NCI-H2107 (cell line): ENCODE measurements at places on chromosomes 16 and 17.

DNA sequence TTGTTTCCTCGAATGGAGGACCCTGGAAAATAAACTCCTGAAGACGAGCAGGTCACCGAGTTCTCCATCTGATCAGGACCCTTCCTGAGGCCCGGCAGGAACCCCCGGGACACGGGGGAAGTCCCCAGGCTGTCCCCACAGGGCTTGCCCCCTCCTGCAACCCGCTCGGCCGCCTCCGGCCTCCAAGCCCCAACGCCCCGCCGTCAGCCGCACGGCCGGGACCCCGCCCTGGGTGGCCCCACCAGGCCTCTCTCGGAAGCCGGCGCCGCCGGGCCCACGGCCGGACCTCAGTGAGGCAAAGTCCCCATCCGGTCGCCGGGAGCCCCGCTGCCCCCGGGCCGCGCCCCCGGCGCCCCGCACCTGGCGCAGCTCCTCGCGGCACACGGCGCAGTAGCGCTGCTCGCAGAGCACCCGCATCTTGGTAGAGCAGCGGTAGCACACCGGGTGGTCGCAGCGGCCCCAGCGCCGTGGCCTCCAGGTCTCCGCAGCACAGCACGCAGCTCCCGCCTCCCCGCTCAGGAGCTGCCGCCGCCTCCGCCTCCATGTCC lies 383 bp downstream of the ZNF598 start:
- DNase-seq: no peak

DNA sequence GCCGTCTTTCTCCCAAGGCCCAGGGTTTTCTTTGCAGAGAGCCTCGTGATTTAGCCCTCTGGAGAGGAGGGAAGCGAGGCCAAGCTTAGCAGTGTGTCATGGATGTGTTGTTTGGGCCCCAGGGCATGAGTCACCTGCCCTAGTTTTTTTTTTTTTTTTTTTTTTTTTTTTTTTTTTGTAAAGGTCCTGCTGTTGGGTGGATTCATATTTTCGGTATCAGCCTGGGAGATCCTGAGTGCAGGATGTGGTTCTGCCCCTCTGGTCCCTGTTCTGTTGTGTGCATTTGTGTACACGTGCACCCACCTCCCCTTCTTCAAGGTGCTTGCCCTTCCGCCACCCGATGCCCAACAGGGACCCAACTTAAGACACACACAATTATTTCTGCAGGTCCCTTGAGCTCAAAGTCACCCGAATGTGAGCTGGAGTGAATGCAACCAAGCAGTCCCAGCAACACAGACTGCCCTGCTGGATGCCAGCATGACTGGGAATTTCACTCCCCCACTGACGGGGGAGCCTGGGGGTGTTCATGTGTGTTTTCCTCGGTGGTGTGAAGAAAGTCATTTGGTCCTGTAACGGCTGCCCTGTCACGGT lies 265.8 kb upstream of the TNRC6C start:
- DNase-seq: no peak

DNA sequence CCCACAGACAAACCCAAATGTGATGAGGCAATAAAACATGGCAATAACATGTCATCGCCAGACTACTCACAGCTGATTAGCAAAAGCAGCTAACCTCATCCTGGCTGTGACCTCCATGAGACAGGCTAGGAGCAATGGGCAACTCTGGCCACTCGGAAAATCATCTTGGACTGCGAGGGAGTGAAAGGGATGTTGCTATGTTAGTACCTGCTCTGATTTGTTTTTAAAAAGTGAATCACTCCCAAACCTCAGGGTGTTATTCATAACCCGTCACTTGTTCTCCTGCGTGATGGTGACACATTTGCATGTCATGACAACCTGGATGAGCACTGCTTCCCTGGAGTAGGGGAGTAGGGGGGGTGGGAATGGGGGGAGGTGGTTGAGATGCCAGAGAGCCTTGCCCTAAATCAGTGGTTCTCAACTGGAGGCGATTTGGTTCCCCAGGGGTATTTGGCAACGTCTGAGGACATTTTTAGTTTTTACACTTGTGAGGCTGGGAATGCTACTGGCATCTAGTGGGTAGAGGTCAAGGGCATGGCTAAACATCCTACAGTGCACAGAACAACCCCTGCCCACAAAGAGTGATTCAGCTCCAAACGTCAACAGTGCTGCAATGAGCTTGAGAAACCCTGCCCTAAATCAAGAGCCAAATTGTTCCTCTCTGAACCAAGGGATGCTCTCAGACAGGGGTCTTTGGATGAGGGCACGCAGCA lies 241.7 kb downstream of the SOX9 start:
- DNase-seq: no peak

DNA sequence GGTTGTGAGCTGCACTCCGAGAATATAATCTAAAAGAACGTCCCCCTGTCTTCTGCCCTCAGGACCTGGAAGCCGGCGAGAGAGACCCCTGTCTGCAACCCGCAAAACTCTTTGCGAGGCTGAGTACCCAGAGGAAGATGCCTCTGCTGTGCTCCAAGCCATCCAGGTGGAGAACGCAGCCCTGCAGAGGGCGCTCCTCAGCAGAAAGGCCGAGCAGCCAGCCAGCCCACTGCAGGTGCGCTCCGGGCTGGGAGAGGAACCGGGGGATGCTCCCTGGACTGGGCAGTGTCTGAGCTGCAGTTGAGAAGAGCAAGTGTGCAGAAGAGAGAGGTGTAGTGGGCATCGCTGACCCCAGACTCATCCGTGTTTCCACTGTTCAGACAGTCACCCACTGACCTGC lies 148.3 kb downstream of the KATNIP start:
- DNase-seq: no peak

DNA sequence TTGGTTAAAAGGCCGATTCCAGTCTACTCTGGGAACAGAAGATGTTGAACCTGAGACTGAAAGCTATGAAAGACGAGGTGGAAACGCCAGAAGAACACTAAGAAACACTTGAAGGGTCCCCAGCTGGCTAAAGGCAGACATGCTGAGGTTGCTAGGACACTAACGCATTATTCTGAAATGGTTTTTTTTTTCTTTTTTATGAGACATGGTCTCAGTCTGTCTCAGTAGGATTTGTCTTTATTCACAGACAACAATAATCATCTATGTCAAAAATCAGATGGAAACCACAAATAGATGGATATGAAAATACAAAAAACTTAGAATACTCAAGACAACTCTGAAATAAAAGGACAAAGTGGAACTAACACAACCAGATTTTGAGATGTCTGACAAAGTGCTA lies 35.0 kb upstream of the RASD1 start:
- DNase-seq: no peak

GRCh38 chr17:82551779-82552457 lies 32.4 kb downstream of the FOXK2 start:
- peak; percentile 55 for DNase-seq

DNA sequence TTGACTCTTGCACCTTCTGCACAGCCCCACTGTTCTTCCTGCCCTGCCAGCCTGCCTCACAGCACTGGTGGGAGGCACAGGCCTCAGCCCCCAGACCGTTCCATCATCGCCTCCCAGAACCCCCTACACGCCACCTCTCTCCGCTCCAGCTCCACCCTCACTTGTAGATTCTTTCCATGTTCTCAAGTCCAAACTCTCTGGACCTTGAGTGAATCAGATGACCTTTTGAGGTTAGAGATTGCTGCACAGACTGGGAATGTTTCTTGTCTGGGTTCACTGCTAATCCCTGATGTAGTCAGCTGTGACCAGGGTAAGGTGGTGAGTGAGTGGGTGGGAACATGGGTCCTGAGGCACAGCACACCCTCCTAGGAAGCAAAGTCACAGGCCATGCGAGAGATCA lies 272.4 kb downstream of the IRF8 start:
- no peak for DNase-seq

DNA sequence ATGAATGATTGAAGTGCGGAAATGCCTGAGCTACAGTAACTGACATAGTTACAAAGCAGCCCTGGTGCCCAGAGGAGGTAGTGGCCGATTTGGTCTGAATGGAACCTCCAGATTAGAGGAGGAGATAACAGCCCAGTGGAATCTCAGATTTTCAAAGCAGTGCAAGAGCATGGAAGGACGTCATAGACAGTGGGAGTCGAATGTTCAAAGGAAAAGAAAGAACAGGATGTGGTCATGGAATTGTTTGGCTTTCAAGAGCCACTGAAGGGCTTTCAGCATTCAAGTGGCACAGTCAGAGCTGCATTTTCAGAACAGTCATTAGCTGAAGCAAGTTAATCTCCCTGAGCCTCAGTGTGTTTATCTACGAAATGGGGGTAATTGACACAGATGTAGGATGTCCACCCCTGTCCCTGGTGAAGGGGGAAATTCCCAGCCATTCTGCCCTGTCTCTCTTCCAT lies 104.6 kb upstream of the CACNG3 start:
- no peak for DNase-seq

- DNase-seq: no peak
These were observed 440 bp downstream of the NPRL3 start for GRCh38 chr16:138049-138417.

DNA sequence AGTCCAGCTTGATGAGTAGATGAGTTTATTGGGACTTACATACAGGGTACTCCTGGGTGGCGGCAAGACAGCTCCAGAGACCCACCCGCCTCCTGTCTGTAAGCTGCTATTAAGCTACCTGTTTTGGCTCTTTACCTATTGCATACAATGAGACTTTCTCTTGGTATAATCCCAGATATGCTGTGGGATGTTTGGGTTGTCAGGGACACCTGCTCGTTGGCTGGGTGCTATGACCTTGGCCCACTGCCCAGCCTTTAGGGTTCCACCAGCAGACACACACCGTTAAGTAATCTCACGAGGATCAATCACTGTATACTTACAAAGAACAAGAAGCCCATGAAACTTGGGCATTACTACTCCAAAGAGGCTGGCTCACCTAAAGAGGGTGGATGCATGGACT lies 116.4 kb downstream of the NPIPB5 start:
- DNase-seq: no peak

DNA sequence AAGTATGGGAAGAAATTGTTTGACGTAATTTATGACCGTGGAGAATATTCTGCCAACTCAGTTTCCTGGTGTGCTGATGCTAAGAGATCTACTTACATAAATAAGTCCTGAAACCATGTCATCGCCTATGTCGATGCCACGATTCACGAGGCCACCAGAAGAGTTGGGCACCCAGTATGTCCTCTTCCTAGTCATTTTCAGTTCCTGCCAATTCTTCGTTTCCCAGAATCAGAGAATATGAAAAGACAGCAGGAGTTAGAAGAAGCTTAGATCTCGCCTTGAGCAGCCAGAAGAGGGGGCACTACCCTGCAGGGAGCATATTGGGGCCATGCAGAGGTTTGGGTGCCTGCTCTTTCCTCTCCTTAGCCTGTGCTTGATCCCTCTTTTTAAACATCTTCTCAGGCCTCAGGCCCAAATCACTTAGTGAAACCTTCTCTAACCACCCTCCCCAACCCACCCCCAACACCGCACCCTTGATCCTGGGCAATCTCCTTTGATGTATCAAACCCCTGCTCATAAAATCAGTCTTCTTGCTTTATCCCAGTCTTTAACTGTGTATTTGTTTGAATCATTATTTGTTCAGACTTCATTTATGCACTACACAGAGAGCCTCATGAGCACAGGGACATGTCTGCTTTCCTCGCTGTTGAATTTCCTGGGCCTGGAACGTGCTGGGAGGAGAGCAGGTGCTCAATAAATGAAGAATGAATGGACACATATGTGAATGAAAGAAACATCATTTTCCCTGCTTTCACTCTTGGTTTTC lies 12.2 kb upstream of the LONP2 start:
- no peak for DNase-seq

- DNase-seq: no peak
These were observed 7.0 kb downstream of the MBTPS1 start for GRCh38 chr16:84109598-84110335.
